ENCODE measurements at places on chromosomes 5 and 9.

DNA sequence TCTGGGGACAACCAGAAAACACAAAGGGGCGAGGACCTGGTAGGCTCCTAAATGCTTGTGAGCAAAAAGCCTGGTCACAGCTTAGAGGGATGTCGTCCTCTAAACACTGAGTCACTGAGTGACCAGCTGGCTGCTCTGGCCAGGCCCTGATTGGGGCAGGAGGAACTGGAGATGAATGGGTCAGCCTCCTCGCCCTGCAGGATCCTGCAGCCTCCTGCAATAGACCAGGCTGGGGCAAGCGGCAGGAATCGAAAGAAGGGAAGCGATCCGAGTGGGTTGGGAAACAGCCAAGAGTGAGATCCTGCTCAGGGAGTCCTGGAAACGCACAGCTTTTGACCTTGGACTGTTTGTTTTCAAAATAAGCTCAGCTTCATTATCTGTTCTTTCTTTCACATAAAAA lies 34.1 kb upstream of the MSX2 start:
- DNase-seq = no peak

- no peak for DNase-seq
Measured at GRCh38 chr9:116432051-116432450, 255.1 kb upstream of the TRIM32 start.

DNA sequence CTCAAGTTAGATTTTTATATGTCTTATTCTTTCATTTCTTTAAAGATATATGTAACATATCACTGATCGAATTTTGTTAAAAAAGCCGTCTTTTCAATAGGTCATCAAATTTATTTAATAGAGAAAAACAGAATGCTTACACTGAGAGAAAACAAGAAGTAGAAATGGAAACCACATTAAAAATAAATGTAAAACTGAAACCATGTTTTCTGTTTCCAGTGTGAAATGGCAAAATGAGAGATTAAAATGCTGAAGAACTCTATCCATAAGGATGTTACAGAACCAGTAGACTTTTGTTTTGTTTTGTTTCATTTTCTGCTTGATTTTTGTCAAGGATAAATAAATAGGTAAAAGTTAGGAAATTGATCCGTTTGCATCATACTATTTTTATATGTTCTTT lies 210.1 kb downstream of the PRDM9 start:
- no peak for DNase-seq

DNA sequence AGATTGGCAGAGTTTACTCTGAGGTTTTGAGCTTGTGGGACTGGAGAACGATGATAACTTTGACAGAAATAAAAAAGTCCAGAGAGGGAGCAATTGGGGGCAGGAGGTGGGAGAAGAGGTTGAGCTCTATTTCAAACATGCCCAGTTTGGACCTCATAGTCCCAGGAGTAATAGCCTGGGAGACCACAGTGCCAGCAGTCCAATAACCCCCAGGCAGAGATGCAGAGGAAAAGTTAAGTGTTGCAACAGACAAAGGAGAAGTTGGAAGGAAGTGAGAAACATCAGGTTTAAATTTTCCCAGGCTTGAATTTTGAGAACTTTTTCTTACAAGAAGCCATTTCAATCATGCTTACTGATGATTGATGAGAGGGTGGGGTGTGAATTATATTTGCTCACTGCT lies 117.0 kb upstream of the GHR start:
- DNase-seq = no peak

- DNase-seq = no peak
Measured at GRCh38 chr9:36999728-37000333, 34.2 kb downstream of the PAX5 start.

- no peak for DNase-seq
Measured at GRCh38 chr9:109776391-109776790, 3.6 kb upstream of the PALM2AKAP2 start.

DNA sequence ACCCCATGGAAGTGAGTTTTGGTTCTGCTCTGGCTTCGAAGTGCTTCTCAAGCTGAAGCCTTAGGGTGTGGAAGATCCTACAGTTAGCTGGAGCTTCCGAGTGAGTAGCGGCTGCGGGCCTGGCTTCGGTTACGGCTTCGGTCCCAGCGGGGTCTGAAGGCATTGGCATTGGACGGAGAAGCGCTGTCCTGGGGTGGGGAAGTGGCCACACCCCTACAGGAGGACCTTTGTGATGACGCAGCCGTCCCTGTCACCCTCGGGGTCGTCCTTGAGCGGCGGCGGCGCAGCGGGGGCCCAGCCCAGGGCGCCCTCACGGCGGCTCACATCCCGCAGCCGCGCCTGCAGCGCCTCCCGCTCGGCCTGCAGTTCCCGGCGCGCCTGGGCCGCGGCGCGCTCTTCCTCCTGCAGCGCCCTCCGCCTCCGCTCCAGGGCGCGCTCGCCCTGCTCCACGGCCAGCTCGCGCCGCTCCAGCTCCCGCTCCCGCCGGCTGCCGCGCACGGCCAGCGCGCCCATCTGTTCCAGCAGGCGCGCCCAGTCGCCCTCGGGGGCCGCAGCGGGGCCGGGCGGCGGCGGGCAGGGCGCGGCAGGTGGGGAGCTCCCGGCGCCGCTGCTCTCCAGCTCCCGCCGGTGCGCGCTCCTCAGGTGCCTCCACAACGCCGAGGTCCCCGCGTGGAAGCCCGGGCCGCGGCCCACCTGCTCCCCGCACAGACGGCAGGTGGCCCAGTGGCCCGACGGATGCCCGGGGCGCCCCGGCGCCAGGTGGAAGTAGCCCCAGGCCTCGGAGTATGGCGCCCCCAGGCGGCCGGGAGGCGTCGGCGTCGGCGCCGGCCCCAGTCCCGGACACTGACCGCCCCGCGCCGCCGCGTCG lies 9.9 kb downstream of the ZBED3 start:
- DNase-seq = no peak

DNA sequence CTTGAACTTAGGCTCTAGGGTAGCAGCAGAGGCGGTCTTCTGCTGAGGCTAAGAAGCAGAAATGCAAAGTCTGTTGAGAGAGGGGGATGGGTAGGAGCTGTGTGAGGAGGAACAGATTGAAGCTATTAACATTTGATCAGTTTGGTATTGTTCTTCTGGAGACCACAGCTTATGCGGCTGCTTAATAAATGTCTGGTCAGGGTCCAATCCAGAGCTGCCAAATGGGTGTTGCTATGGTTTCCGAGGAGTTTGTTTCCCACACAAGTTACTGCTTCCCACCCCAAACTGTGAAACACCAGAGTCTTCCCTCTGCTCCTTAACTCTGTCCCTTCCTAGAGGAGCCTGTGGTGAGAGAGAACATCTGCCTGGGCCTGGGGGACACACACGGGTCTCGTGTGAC lies 142.2 kb upstream of the KLF4 start:
- DNase-seq = no peak

- DNase-seq = no peak
Measured at GRCh38 chr9:15249981-15250380, 57.0 kb downstream of the TTC39B start.

GRCh38 chr5:129459777-129460671 lies at the start of gene ADAMTS19:
TSS of gene ADAMTS19 (plus strand) at chr5:129460298. CDS start at chr5:129460392, 94 bp downstream.
- no peak for DNase-seq

- DNase-seq = no peak
Measured at GRCh38 chr5:176447591-176447977, 601 bp upstream of the FAF2 start.

GRCh38 chr5:178466342-178466741 lies 123.9 kb downstream of the COL23A1 start:
- DNase-seq = no peak

GRCh38 chr5:52409835-52410234 lies 377.9 kb upstream of the ITGA1 start:
- no peak for DNase-seq

- DNase-seq = no peak
Measured at GRCh38 chr9:112555844-112556482, 69.3 kb downstream of the KIAA1958 start.

GRCh38 chr9:13557746-13558145 lies 278.3 kb upstream of the MPDZ start:
- no peak for DNase-seq

DNA sequence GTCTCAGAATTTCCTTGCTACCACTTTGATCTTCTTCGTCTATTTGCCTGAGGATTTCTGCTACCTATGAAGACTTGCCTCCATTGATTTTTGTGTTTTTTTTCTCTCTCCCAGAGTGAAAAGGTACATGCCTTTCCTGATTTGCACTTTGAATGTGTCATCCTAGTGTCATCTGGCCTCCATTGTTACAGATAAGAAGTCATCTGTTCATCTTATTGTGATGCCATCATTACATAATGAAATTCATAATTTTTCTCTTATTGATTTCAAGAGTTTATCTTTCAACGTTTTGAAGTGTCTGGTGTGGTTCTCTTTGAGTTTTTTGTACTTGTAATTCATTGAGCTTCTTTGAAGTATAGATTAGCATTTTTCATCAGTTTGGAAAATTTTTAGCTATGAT lies 144.8 kb downstream of the SH3GL2 start:
- no peak for DNase-seq

DNA sequence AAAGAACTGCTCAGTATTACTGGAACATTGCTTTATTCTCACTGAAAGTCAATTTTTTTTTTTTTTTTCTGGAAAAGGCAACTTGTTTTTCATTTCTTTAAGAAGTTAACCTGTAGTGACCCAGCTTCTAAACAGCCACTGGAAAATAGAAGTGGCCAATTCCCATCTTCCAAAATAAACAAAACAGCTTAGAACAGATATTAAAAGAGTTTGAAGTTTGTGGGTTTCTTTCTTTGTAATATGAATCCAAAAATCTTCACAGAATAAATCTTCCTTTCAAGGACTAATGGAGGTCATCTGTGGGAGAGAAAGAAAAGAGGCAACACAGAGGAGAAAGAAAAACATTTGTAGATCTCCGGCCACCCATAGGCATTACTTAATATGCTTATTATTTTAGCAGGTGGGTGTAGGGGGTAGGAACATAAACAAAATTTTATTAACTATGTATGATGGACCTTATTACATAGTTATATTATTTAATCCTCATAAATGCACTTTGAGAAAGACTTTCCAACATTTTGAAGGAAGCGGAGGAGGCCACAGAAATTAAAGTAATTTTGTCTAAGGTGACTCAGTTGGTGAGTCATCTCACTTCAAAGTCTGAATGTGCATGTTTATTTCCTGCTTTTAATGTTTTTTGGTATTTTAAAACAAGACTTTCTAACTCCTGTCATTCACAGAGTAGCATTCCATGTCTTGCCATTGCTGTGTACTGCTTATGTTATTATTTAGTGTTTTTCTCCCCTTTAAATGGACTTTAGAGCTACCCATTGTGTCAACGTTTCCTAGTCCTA lies 1791.8 kb upstream of the WWC1 start:
- no peak for DNase-seq

GRCh38 chr5:40089269-40089668 lies 590.4 kb upstream of the PTGER4 start:
- DNase-seq = no peak

DNA sequence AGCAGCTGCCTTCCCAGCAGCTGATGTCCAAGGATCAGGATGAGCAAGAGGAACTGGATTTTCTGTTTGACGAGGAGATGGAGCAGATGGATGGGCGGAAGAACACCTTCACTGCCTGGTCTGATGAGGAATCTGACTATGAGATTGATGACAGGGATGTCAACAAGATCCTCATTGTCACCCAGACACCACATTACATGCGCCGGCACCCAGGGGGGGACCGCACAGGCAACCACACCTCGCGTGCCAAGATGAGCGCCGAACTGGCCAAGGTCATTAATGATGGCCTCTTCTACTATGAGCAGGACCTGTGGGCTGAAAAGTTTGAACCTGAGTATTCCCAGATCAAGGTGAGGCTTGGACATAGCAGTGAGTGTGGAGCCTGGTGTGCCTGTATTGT lies 46.9 kb downstream of the LARP1 start:
- no peak for DNase-seq

- no peak for DNase-seq
Measured at GRCh38 chr5:157857816-157858526, 974 bp downstream of the CLINT1 start.

- DNase-seq = no peak
Measured at GRCh38 chr5:79464695-79465332, 49.1 kb downstream of the HOMER1 start.

DNA sequence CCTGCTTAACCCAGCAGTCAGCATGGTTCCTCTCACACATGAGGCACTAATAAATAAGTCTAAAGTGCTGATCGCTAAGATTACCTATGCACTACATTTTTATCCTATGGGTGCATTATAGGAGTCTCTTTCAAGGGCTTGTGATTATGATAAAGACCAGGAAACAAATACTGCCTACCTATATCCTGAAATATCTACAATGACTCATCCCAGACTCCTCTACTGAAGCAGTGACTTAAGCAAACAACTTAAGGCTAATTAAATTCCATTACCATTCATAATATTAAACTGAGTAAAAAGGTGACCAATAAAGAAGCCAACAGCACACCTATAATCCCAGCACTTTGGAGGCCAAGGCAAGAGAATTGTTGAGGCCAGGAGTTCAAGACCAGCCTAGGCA lies 338.4 kb downstream of the DNAH5 start:
- DNase-seq = no peak

- no peak for DNase-seq
Measured at GRCh38 chr5:58358501-58359178, 101.2 kb downstream of the PLK2 start.

DNA sequence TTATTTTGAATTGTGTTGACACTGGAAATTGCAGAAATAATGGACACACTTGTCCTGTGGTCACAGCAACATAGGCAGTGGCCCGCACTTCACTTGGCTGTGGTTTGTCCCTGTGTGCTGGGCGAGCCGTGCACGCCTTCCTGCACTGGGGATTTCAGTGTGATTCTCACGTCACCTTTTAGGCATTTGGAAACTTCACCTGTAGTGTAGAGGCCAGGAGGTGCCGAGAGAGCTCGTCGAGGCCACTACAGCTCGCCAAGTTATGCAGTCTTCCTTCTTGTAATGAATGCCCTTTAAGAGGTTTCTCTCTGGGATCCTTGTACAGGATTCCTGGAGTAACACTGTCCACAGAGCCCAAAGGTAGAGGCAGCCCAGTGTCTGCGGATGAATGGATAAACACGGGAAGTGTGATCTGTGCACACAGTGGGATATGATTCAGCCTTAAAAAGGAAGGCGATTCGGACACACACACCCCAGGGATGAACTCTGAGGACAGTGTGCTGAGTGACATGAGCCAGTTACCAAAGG lies 14.7 kb downstream of the TRAF2 start:
- DNase-seq = no peak

GRCh38 chr5:6084376-6084775 lies 294.0 kb downstream of the MED10 start:
- DNase-seq = no peak

GRCh38 chr5:157917899-157918809 lies 59.2 kb upstream of the CLINT1 start:
- DNase-seq = peak; percentile 23

- no peak for DNase-seq
Measured at GRCh38 chr5:143213231-143213850, 190.1 kb downstream of the NR3C1 start.

Data from stimulated activated CD4-positive, alpha-beta T cell treated with anti-CD3 and anti-CD28 coated beads, Interleukin-1b, Interleukin-23, amount 100 ng/mL, for 1 hour (primary cell).